Foreskin fibroblast (primary cell): ENCODE measurements at places on chromosomes 1 and 21.

DNA sequence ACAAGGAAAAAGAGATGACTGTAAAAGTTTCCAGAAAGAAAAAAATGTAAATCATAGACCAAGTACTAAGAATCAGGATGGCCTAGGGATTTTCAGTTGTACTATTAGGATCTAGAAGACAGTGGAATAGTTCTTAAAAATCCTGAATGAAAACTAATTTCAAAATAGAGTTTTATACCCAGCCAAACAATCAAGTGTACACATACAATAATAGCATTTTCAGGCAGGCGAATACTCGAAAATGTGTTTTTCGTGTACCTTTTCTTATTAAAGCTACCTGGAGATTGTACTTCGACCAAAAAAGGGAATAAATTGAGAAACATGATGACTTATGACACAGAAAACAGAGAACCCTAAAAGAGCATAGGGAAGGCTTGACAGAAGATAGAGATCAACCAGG, 118.6 kb downstream of the SDCCAG8 start:
- DNase-seq, result no peak

DNA sequence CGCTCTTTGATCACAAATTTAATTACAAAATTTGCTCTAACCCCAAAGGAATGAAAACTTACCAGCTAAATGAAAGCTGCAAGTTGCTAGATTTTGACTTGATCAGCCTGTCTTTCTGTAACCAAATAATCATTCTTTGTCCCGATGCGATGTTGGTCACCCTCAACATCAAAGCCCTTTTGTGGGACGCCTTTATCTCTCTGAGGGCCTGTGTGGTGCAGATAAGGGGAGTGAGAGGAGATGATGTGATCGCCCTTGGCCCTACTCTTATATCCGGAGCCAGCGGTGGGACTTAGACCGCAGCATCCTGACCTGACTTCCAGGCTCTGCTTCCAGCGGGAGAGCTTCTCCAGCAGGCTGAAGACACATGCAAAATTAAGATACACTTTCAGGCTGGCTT, 19.3 kb upstream of the UMODL1 start:
- DNase-seq, result no peak

DNA sequence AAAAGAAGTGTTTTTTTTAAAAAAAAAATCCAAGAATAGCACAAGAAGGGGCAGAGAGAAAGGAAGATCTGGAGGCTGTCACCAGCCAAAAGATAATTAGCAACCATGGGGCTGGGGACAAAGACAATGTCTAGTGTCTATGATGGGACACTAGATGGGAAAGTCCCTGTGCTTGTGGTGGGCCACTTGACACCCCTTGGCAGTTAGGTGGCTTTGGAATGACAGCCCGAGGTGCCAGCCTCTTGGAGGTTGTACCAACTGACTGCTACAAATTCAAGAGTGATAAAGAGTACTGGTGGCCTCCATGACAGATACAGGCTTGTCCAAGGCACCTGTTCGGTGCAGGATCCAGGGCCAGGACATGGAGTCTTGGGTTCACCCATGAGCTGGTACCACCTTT, 21.6 kb downstream of the ATP2B4 start:
- DNase-seq, result no peak

GRCh38 chr1:191974004-191974403, 184.3 kb upstream of the RGS18 start:
- DNase-seq, result no peak

GRCh38 chr1:232568906-232569553, 60.9 kb downstream of the SIPA1L2 start:
- DNase-seq, result no peak

DNA sequence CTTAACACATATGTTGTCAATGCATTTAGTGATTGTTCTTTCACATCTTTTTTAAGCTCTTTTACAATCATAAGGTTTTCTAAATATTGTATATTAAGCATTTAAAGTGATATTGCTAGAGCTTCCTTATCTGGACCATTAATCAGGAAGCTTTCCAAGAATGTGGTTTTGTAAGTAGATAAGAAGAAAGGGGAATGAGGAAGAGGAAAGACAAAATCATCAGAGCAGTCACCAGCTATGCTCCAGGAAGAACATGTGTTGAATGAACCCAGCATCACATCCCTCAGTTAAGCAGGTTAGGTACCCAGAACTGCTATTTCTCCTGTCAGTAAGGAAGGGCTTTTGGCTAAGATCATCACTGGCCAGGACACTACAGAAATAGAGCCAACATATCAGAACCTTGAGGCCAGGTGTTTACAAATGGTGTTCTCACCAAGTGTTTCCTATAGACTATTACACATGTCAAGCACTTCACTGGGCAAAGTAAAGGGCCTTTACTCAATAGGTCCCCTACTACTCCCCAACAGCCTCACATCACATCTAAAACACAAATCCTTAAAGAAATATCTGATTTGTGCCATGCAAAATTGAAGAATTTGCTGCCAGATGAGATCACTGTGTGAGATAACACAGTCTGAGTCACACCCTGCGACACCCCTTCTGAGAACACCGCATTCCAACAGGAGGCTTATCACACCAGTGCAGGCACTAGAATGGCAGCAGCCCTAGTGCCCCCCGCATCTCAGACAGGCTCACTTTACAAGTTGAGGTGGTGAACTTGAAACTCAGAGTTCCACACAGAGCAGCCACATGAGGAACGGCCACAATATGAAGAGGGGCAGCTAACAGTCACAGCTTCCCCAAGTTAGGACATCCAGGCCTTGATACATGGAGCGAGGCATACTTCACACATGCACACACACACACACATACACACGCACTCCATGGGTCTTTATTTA, 1.8 kb upstream of the SPRR2A start:
- DNase-seq, result no peak

- DNase-seq, result no peak
Observed at GRCh38 chr1:233102341-233102740, 151.9 kb downstream of the NTPCR start.

GRCh38 chr1:228094432-228095016, 8.6 kb downstream of the C1orf35 start:
- DNase-seq, result no peak

GRCh38 chr1:230917284-230918135, 49.2 kb upstream of the C1orf198 start:
- DNase-seq, result peak; percentile 77

DNA sequence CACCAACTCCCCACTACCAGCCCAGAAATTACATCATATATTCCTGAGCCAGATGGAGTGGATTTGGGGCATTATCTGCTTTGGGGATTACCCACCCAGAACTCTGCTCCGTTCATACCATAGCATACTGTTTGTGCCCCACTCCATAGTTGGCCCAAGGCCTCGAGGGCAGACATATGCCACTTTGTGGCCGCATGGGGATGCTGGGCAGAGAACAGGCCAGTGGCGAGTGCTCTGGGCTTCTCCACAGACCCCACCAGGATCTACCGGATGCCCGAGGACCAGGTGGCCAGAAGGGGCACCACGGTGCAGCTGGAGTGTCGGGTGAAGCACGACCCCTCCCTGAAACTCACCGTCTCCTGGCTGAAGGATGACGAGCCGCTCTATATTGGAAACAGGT, 68.0 kb upstream of the CNTN2 start:
- no peak for DNase-seq

- DNase-seq, result peak; percentile 74
Observed at GRCh38 chr21:25708467-25709065, 26.1 kb downstream of the ATP5PF start.

GRCh38 chr1:118294875-118295642, 110.0 kb upstream of the SPAG17 start:
- peak; percentile 17 for DNase-seq

DNA sequence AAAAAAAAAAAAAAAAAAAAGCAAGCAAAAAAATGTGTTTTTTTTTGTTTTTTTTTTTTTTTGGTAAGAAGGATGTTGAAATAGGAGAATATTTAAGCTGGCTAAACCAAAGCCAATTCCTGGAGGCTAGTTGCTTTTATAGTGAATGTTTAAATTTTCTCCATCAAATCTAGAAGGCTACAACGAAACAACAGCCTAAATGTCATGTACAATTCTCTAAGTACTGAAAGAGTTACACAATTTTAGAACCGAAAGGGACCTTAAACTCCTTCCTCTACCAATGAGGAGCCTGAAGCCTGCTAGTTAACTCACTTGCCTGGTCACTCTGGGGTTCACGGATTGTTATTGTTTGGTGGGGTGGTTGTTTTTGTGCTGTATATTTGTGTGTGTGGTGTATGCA, 3.5 kb downstream of the WLS start:
- no peak for DNase-seq

GRCh38 chr1:43651902-43652301, 2.0 kb downstream of the KDM4A start:
- DNase-seq, result no peak

- DNase-seq, result no peak
Observed at GRCh38 chr1:207302618-207303393, 18.7 kb upstream of the CD55 start.

GRCh38 chr1:111690306-111690617, 48.9 kb downstream of the INKA2 start:
- DNase-seq, result peak; percentile 87

DNA sequence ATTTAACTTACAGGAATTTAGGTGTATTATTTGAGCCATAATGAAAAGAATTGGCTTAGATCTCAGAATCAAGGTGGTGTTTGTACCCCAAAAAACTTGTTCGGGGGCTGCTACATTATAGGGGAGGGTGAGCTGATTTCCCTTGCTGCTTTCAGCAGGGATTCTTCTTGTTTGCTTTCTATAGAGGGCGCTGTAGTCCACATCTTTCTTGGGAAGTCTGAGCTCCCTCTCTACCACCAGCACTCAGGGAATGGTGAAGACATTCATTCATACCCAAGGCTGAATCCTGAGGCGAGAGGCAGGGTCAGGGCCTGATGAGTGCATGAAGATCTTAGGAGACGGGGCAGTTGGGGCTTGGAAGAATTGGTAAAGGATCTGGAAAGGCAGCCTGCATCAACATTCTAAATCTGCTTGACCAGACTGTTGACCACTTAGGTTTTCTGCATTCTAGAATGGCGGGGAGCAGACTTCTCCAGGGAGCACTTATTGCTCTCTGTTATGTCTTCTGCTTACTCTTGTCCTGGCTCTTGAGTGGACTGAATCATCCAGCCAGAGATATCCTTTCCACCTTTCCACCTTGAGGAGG, 18.9 kb downstream of the SPATA46 start:
- DNase-seq, result peak; percentile 22

DNA sequence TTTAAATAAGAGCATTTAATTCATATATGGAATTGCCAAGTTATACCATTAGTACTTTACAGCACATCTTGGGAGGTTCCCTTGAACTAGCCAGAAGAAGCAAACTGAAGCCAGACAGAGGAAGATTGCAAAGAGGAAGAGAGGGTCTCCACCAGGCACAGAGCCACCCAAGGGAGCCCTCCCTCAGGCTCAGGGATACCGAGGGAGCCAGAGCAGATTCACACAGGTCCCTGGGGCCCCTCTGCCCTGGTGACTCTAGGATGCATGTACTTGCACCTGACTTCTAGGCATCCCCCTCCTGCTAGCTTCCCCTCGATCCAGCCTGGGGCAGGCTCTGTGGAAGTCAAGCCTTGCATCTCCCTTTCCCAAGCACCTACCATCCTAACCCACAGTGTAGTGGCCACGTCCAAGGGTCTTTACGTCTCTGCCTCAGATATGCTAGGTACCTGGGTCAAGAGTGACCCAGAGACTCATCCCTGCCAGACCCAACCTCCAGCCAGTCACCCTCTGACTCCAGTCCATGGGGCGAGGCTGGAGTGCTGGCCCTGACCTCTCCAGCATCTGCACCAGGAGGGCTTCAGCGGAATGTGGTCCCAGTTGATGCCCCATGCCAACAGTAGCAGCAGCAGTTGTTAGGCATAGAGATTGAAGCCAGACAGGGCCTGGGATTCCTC, 6.4 kb downstream of the IFNAR2 start:
- no peak for DNase-seq
